ENCODE measurements at places on chromosomes 12 and 14. TPM values are rescaled to one million over a fixed set of nuclear protein-coding genes. Genes with fewer than 3 reads are reported as not detected.

SLC39A5 gene
- total RNA-seq = not detected

LMNTD1 gene
- 0.19 TPM for total RNA-seq

OR10A7 gene
- total RNA-seq = not detected

RERG gene
- under 0.01 TPM for total RNA-seq

HCAR3 gene
- total RNA-seq = not detected

NEDD8 gene
- total RNA-seq = 197 TPM

CLMN gene
- total RNA-seq = 1.5 TPM

CMKLR1 gene
- 0.19 TPM for total RNA-seq

B4GALNT1 gene
- total RNA-seq = 0.14 TPM

CACNA1C gene
- 0.14 TPM for total RNA-seq

EEF1AKMT3 gene
- total RNA-seq = 4.3 TPM

OR6C2 gene
- not detected for total RNA-seq

IL31 gene
- not detected for total RNA-seq

SLC17A8 gene
- not detected for total RNA-seq

ABCC9 gene
- total RNA-seq = 0.05 TPM

CARMIL3 gene
- total RNA-seq = 0.05 TPM

PTPN6 gene
- total RNA-seq = 3.4 TPM

All from dermis blood vessel endothelial cell (primary cell).